ENCODE measurements at places on chromosomes 7 and 10.

DNA sequence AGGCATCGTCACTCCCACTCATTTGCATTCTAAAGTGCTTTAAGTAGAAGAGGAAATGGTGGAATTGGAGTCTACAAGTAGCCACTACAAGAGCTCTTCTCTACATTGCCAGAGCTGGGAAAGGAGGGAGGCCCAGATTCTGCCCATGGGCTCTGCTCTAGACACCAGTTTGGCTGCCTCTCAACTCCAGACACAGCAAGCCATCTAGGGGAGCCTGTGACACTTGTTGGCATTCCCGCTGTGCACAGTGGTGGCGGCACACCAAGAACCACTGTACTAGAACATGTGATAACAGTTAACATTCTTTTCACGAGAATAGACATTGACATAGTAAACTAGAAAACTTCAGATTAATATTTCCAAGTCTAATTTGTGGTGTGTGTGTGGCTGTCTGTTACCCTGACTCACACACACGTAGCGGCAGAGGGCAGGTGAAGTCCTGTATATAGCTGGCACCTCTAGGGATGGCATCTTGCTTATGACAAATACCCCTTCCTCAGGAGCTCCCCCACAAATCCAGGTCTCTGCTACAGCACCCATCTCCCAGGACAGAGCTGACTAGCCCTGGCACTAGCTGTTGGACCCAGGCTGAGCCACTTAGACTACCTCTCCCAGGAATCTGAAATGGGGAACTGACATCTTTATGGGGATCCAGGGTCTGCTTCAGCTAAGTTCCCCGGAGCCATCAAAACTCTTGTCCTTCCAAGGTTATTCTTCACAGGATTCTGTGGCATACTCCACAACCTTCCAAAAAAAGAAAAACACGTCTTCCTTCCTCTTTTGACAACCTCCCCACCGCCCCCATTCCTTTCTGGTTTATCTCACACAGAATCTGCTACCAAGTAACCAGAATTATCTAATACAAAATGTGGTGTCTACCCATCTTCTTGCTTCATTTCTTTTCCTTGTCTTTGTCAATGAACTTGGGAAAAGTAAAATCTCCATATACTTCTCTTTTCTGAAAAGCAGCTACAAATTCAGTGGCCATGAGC lies 54.7 kb upstream of the MRLN start:
- no peak for DNase-seq

- no peak for DNase-seq
Observed at GRCh38 chr7:104415700-104416099, 87.3 kb downstream of the LHFPL3 start.

GRCh38 chr10:21749788-21750187 lies 215.8 kb downstream of the MLLT10 start:
- no peak for DNase-seq

DNA sequence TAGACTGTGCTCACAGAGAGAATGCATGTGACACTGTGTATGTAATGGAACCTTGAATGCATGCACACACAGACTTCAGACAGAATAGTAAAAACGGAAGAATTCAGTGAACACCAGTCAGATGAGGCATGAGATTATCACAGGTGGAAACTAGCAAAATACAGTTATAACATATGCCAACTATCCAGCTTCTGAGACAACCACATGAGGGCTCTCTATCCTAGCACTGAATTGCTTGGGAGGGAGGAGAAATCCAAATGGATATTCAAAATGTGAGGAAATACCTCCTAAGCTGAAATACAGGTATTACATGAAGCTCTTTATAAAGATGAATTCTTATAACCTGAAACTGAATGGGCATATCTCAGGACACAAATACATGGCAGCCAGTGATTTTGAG lies 30.6 kb downstream of the GARS1 start:
- no peak for DNase-seq

GRCh38 chr7:139829775-139830117 lies 682 bp downstream of the TBXAS1 start:
- no peak for DNase-seq

DNA sequence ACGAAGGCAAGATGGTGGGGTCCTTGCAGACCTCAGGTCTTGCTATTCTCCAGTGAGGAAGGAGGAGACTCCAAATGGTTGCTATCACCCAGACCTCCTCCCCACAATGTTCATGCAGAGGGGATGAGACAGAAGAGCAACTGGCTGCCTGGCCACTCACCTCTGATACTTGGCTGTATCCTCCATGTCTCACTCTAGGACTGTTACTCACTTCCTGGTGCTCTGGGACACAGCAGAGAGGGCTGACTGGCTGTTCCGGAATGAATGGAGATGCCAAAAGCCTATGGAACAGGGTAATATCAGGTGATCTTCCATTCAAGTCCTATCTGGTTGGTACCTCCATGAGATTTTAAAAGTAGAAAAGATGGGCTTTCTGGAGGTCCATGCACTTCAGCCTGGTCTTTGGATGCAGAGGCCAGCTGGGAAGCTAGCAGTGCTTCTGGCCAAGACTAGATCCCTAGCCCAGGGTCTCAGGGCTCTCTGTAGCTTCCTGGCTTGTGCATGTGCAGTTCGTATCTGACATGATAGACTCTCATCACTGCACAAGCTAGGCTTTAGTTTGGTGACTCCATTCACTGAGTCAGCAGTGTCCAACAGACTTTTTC lies 27.0 kb upstream of the ABI1 start:
- DNase-seq, result no peak

DNA sequence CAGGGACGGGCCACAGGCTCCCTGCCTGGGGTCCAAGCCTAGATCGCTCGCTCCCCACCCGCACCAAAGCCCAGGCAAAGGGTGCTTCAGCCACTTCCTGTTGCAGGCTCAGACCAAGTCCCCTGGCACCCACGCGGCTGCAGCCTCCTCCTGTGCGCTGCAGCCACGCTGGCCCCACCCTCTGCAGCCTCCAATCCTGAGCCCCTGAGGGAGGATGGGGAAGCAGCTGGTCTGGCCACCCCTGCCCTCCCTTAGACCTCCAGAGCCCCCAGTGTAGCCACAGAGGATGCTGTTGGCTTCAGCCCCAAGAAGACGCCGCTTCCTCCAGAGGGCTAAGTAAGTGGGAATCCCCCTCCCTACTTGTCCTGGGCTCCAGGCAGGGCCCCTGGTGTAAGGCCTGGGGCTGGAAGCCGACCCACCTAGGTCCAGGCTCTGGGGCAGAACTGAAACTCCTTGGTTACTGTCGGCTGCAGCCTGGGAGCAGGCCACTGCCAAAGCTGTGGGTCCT lies 9.4 kb downstream of the LIMK1 start:
- no peak for DNase-seq

DNA sequence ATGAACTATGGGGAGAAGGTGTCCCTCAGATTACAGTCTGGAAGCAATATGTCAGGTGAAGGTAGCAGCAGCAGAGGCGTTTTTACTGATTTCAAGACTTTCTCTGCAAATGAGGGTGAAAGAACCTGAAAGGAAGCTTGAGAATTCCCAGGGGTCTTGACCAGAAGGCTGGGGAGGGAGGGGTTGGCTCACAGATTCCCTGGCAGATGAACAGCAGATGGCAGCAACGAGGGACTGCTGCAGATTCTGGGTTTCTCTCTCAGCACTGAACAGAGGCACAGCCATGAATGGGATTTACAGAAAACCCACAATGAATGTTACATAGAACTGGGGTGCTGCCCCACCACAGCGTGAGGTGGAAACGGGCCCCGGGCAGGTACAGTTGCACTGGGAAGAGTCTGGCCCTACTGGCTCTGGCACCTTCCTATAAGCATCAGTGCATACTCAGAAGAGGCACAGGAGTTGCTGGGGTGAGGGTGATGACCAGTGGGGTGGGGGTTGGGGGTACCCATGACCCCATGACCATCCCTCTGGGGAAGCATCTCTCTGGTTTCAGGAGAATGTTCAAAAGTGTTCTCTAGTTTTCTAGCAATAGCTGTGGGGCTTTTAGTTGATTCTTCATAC lies 317.8 kb downstream of the SH2D4B start:
- DNase-seq, result no peak

DNA sequence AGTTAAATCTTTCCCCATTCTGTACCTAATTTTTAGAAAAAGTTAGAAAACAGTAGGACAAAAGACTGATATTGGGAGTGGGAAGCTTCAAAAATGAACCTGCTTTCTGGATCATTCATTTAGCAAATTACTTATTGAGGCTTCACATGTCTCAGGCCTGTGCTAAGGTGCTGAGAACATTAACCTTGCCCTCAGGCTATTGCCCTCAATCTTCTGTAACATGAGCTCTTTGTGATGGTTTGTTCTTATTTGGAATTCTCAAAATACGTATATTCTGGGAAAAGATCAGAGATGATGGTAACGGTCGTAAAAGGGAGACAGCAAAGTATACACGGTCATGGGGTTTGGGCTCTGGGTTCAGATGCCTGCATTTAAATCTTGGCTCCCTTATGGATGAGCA lies 39.5 kb upstream of the PRKG1 start:
- no peak for DNase-seq

- DNase-seq, result no peak
Observed at GRCh38 chr7:4731803-4732202, 43.6 kb upstream of the AP5Z1 start.

DNA sequence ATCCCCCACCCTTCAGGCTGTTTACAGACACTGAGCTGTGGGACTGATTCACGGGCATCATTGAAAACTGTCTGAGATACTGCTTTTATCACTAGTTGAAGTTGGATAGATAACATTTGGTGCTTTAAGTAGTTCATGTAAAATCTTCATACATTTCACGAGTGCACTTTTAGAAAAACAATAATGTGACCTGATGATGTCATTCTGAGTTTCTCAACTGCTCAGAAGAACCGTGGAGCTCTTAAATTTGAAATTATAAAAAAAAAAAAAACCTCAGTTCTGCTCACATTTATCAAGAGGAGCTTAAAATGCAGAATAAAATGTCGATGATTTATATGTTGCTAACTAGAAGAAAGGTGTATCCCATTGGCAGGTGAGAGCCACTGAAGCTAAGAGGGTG lies 81.5 kb downstream of the GALNT11 start:
- no peak for DNase-seq

- DNase-seq, result no peak
Observed at GRCh38 chr7:20172736-20173334, 44.3 kb downstream of the MACC1 start.

GRCh38 chr7:94324380-94325121 lies 70.1 kb upstream of the COL1A2 start:
- DNase-seq, result no peak

DNA sequence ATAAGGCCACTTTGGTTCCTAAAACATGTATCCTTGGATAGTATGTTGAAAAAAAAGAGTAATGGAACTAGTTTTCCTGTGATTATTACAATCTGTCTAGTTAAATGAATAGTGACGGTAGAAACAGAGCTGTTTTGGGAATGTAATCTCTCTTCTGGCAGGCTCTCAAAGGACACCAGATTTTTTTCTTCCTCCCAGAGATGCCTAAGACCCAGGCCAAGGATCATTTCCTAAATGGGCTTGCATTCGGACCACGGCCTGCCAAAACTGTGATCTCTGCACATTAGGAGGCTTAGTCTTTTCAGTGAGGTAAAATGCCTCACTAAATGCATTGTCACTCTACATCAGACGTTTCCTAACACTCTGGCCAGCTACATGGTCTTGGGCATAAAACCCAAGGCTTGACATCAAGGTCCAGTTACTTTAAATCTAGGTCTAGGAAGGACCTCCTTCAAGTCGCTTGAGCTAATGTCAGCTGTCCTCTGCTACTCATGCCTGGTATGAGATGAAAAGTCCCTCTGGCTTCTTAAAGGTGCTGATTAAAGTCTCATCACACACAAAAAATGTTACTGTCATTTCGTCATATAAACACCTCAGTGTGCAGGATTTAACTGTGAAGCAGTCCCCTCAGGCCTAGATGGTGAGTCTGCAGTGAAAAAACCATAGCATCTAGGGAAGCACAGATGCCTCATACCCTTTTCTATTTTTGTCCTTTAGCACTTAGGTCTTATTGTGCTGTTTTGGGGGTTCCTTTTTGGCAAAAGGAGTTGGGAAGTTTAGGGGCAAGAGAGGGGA lies 47.7 kb downstream of the DLD start:
- no peak for DNase-seq

GRCh38 chr10:28963539-28964221 lies 286.4 kb downstream of the BAMBI start:
- no peak for DNase-seq

DNA sequence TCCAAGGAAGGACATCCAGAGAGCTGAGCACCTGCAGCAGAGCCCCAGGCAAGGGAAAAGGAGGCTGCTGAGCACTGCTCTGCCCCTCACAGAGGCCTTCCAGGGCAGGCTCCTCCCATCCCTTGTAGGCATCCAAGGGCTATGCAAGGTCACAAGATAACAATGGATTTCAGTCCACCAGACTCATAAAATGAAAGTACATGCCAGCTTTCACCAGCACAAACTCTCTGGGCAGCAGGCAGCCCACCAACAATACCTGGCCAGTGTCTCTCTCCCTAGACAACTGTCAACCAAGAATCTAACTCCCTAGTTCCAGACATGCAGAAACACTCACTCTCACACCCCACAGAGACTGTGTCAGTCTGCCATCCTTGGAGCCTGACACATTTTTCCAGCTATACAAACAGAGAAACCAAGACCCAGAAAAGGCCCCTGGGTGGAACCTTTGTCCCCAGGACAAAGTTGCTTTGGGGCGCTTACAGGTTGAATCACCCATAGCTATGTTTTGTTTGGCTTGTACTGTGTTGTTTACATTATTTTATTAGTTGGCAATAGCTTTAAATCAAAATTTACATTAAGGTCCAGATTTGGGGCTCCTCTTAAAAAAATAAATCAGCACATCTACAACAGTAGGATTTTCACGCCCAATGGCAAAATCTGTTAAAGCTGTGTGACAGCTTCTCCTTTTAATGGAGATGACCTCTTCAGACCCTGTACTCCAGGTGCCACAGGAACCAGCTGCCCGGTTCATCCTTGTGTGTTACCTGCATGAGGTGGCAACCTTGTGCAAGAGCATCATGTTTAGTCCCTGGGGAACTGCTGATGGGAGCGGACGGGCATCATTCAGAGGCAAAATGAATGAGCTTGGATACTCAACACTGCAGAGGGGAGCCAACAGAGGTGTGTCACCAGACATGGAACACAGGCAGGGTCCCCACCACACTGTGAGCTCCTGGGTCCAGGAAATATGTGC lies 5.2 kb downstream of the GRID1 start:
- no peak for DNase-seq

GRCh38 chr7:44632196-44632595 lies 25.8 kb downstream of the OGDH start:
- DNase-seq, result no peak

All from T-cell (primary cell).